Daoy (cell line): ENCODE measurements at places on chromosomes 2 and 18. TPM values are rescaled to one million over a fixed set of nuclear protein-coding genes. Genes with fewer than 3 reads are reported as not detected.

- no peak for DNase-seq
These were observed 117.6 kb downstream of the CAPN13 start for GRCh38 chr2:30689496-30690125.

ANKMY1 gene
- total RNA-seq = 1.8 and 4.7 TPM in 2 replicates

VAMP5 gene
- 2.1 and 2.6 TPM in 2 replicates for total RNA-seq

GRCh38 chr2:98697651-98698337 is 33.1 kb downstream of the MGAT4A start:
- DNase-seq = no peak

- DNase-seq = peak; percentile 82
These were observed 43.1 kb upstream of the RTN4 start for GRCh38 chr2:55093381-55093780.

ALPG gene
- not detected in 2 replicates for total RNA-seq

DNA sequence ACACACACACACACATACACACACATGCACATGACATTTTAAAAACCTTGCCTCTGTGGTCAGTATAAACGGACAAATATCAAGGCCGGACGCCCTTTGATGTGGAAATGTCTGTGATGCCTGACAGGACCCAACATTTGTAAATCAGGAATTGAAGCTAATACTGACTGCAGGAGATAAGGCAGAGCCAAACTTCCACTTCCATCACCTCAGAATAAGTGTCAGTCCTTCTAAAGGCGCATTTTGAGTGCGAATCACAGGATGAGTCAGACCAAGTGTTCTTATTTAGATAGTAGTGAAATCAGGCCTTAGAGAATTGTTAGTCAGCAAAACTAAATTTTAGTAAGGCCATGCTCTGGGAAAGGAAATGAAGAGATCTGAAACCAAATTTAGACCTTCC is 211.7 kb upstream of the LRATD1 start:
- no peak for DNase-seq

DNA sequence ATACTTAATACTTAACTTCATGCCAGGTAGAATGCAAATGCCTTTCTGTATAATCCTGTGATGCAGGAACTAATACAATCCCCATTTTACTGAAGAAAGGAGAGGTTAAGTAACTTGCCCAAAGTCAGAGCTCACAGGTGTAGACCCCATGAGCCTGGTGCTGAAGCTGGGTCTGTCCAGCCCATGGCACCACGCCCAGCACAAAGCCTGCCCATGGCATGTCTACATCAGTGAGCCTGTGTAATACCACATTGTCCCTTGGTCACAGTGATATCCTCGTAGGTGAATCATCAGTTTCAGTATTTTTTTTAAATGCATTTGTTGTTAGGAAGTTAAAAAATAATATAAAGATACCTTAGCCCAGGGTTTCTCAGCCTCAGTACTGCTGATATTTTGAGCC is 69.9 kb upstream of the MCFD2 start:
- peak; percentile 58 for DNase-seq

FOSL2 gene
- 56.0 and 62.1 TPM in 2 replicates for total RNA-seq

UBE2E3 gene
- 62.2 and 78.7 TPM in 2 replicates for total RNA-seq

DSEL gene
- total RNA-seq = 0.06 and 0.18 TPM in 2 replicates

FHL2 gene
- total RNA-seq = 147 and 173 TPM in 2 replicates

KLHL14 gene
- total RNA-seq = 0.34 TPM in 1 of 2 replicates, not detected in the other

DNA sequence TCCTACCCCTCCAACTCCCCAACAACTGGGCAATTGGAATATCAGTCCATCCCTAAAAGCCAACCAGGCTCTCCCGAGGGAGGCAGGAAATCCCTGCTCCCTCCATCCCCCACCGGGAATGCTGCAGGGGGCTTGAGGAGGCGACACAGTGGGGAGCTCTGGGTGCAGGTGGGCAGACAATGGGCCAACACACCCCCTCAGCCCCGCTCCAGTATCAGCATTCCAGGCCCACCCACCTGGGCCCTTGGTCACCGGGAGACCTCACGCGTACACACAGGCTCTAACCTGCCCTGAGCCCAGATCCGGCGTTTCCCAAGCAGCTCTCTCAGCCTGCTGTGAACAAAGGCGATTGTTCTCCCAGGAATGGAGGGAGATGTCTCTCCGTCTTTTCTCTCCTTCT is 37.6 kb upstream of the FZD7 start:
- no peak for DNase-seq

DNA sequence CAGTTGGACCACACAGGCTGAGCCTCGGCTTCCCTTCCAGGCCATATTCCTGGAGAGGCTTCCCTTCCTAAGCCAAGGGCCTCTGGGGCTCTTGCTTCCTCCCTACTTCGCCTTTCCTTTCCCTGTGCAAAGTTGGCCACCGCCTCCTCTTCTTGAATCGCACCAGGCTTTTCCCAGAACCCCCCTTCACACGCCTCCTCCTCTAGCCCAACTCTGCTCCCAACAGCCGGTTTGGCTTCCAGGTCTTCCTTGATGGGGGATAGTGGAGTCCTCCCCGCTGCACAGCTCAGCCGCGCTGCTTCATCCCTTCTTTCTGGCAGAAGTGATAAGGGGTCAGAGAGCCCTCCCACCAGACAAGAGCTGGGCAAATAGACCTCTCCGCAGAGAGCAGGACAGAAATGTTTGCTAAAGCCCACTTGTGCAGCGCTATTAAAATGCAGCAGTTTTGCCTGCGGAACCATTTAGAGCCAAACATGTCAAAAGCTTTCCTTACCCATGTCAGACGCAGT is 56.4 kb downstream of the SNORC start:
- no peak for DNase-seq
